ENCODE measurements at places on chromosomes 16 and 17.

GRCh38 chr16:30985401-30986128, 558 bp downstream of the HSD3B7 start:
- H3K4me3 ChIP-seq, result peak overlapping the region; percentile 57
- peaks cover 10% of the 10 kb centered on the region for H3K36me3 ChIP-seq
- no peaks in the 10 kb centered on the region for H3K27me3 ChIP-seq
- H3K4me1 ChIP-seq, result peaks cover 7% of the 10 kb centered on the region
- DNase-seq, result no peak
- H3K27ac ChIP-seq, result peak overlapping the region; percentile 77

- H3K27ac ChIP-seq, result no peak overlapping the region
- DNase-seq, result no peak
- H3K4me3 ChIP-seq, result no peak overlapping the region
- no peaks in the 10 kb centered on the region for H3K27me3 ChIP-seq
Measured at GRCh38 chr17:27521281-27522027, 65.2 kb downstream of the KSR1 start.

DNA sequence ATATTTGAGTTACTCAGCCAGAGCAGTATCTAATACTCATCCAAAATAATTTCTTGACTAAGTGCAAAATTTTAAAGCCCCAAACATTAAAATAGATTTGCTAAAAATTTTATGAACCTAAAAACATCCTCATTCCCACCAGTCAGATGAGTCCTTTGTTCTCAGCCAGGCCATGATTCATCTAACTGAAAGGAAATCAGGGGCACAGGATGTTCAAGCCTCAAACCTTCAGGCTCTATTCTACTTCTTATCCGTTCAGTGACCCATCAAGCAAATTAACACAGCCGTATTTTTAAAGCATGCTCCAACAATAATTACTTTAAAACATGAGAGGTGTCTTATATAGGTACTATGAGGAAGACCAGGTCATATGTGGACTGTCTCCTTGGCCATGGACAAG, 176.5 kb upstream of the MON1B start:
- no peaks in the 10 kb centered on the region for H3K27me3 ChIP-seq
- H3K36me3 ChIP-seq, result no peaks in the 10 kb centered on the region
- H3K4me1 ChIP-seq, result no peaks in the 10 kb centered on the region

DNA sequence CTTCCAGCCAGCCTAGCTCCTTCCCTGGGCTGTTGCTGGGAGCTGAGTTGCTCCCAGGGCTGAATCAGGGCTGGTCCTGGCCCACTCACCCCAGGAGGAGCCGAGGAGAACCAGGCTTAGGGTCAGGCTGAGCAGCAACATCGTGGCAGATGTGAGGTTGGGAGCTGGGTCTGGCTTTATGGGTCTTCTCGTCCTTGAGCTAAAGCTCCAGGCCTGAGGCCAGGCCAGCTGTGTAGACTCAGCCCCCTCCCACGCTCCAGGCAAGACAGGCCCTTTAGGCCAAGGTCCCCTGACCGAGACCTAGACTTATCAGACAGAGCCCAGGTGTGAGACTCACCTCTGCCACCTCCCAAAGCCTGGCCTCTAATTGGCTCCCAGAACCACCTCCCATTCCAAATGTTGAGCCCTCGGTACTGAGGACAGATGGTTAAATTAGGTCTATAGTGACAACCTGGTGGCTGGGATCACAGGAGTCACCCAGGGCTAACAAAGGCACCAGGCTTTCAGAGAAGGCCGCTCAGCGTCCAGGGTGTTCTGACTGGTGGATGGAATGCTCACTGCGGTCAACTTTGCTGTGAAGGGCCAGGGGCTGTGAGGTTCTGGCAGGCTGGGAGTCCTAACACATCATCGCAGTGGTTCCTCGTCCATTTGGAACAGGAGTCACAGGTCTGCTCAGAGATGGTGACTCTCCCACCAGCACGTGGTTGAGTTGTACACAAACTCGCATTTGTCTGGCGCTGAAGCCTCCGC, at the start of gene CTRL:
CTRL (minus strand) TSS at position 151 of the 750 bp plus-strand sequence; CDS start at position 141, 10 bp downstream.
- no peak for DNase-seq
- peaks cover 11% of the 10 kb centered on the region for H3K4me1 ChIP-seq
- no peak within 1 kb of the TSS for H3K4me3 ChIP-seq
- H3K27ac ChIP-seq, result no peak within 1 kb of the TSS

GRCh38 chr17:39688475-39688835, 598 bp upstream of the PGAP3 start:
- DNase-seq, result no peak
- H3K4me3 ChIP-seq, result peak overlapping the region; percentile 86
- peaks cover 13% of the 10 kb centered on the region for H3K4me1 ChIP-seq
- H3K27ac ChIP-seq, result peak overlapping the region; percentile 93

GRCh38 chr16:85220964-85221731, 108.9 kb upstream of the CIBAR2 start:
- no peaks in the 10 kb centered on the region for H3K27me3 ChIP-seq
- H3K36me3 ChIP-seq, result no peaks in the 10 kb centered on the region
- H3K4me1 ChIP-seq, result peaks cover 16% of the 10 kb centered on the region
- no peak for DNase-seq
- peak overlapping the region; percentile 31 for H3K4me3 ChIP-seq
- no peak overlapping the region for H3K27ac ChIP-seq

- H3K36me3 ChIP-seq, result no peaks in the 10 kb centered on the region
- H3K4me3 ChIP-seq, result peak overlapping the region; percentile 27
- peaks cover 34% of the 10 kb centered on the region for H3K4me1 ChIP-seq
- no peak for DNase-seq
Measured at GRCh38 chr17:38418693-38419507, 9.4 kb upstream of the ARHGAP23 start.

DNA sequence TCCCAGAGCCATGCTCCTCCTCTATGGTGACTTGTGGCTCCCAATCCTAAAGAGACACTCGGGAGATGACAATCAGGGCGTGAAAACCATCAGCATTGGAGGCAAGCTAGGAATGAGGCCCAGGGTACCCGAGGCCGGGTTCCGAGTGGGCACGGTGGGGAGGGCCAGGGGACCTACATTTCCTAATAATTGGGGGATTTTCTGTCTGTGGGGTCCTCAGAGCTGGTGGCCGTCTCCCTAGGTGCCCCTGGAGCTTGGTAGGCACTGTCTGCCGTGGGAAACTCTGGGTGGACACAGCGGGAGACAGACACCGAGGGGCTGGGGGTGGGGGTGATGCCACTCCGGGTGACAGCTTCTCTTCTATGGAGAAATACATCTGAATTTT, 312.5 kb upstream of the TNRC6C start:
- no peak overlapping the region for H3K27ac ChIP-seq
- H3K36me3 ChIP-seq, result no peaks in the 10 kb centered on the region
- DNase-seq, result no peak
- H3K4me1 ChIP-seq, result no peaks in the 10 kb centered on the region

- no peak overlapping the region for H3K27ac ChIP-seq
- DNase-seq, result no peak
- H3K27me3 ChIP-seq, result peaks cover 24% of the 10 kb centered on the region
Measured at GRCh38 chr16:77967054-77967904, 55.1 kb upstream of the CLEC3A start.

GRCh38 chr16:53503270-53503923, 388 bp upstream of the AKTIP start:
- peak overlapping the region; percentile 75 for H3K4me3 ChIP-seq
- peak overlapping the region; percentile 99 for H3K27ac ChIP-seq
- peaks cover 45% of the 10 kb centered on the region for H3K4me1 ChIP-seq
- no peaks in the 10 kb centered on the region for H3K27me3 ChIP-seq

GRCh38 chr17:48925991-48926342, 17.8 kb downstream of the UBE2Z start:
- H3K27me3 ChIP-seq, result no peaks in the 10 kb centered on the region
- no peak for DNase-seq
- H3K36me3 ChIP-seq, result peaks cover 22% of the 10 kb centered on the region
- no peak overlapping the region for H3K27ac ChIP-seq
- no peak overlapping the region for H3K4me3 ChIP-seq

- H3K36me3 ChIP-seq, result no peaks in the 10 kb centered on the region
- no peak overlapping the region for H3K27ac ChIP-seq
- DNase-seq, result no peak
- H3K4me1 ChIP-seq, result no peaks in the 10 kb centered on the region
Measured at GRCh38 chr17:20035501-20035900, 26.3 kb downstream of the SPECC1 start.

DNA sequence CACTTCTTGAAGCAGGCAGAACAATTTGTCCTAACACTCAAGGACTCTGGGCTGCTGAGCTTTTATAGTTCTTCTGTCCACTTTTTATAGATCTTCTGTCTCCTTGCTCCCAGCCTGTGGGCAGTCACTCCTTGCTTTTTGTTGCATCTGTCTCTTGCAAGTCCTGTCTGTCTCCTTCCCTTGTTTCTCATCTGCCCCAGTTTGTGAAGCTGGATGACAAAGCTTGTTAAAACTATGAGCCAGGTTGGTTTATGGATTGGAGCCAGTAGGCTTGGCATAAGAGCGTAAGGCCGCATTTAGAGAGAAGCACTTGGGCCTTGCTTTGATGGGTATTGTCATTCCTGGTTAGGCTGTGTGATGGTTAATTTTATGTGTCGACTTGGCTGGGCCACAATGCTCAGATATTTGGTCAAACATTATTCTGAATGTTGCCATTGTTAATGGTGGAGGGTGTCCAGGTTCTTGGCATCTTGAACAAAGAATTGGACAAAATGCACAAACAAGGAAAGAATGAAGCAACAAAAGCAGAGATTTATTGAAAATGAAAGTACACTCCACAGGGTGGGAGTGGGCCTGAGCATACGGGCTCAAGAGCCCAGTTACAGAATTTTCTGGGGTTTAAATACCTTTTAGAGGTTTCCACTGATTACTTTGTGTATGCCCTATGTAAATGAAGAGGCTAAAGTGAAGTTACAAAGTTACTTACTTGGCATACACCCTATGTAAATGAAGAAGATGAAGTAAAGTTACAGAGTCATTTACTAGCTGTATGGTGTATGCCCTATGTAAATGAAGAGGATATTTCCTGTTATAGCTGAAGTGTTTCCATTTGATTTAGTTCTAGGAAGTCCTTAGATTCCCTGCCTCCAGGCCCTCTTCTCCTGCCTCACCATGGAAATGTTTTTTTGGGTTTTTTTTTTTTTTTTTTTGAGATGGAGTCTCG, 8.0 kb upstream of the CPPED1 start:
- no peak overlapping the region for H3K27ac ChIP-seq
- no peaks in the 10 kb centered on the region for H3K27me3 ChIP-seq
- DNase-seq, result no peak
- no peak overlapping the region for H3K4me3 ChIP-seq
- H3K4me1 ChIP-seq, result no peaks in the 10 kb centered on the region

DNA sequence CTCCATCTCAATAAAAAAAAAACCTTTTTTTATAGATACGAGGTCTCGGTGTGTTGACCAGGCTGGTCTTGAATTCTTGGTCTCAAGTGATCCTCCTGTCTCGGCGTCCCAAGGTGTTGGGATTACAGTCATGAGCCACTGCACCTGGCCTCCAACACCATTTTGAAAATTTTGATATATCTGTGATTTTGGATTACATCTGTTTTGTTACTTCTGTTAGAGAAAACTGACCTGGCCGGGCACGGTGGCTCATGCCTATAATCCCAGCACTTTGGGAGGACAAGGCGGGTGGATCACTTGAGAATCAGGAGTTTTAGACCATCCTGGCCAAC, 18.6 kb downstream of the RMI2 start:
- no peak overlapping the region for H3K4me3 ChIP-seq
- no peaks in the 10 kb centered on the region for H3K36me3 ChIP-seq
- H3K4me1 ChIP-seq, result peaks cover 24% of the 10 kb centered on the region
- H3K27me3 ChIP-seq, result no peaks in the 10 kb centered on the region
- H3K27ac ChIP-seq, result no peak overlapping the region
- DNase-seq, result no peak
